Ammon's horn (tissue), 1 donor: ENCODE measurements at places on chromosomes 1 and 21.

DNA sequence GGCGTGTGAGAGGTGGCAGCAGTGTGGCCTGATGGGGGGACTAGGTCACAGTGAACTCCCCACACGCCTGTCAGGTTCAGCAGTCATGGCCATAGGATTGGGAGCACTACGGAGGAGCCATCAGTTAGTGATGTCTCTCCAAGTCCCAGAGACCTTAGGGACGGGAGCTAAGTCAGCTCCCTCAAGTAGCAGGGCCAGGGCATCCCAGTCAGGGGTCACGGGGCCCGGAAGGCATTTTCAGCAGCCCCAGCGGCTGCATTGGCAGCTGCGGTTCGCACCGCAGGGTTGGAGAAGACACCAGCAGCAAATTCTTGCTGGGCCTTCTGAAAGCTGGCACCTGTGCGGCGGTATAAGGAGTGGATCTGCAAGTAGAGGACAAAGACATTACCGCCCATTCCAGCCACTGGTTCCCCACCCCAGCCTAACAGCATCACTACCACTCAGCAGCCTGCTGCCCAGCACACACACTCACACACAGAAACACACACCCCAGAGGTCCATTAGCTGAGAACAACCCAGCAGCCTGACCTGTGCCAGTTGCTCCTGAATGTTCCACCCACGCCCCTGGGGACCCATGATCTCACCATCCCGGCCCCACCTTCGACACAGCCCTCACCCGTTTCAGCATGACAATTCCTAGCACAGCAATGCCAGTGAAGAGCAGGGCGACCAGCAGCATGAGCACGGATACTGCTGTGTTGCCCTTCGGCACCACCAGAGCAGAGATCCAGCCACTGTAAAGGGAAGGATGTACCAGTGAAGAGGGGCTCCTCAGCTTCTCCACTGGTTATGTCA, 972 bp upstream of the ENTREP3 start:
- no peak for DNase-seq

- DNase-seq = no peak
These were observed 19.9 kb downstream of the ERO1B start for GRCh38 chr1:236261898-236262297.

DNA sequence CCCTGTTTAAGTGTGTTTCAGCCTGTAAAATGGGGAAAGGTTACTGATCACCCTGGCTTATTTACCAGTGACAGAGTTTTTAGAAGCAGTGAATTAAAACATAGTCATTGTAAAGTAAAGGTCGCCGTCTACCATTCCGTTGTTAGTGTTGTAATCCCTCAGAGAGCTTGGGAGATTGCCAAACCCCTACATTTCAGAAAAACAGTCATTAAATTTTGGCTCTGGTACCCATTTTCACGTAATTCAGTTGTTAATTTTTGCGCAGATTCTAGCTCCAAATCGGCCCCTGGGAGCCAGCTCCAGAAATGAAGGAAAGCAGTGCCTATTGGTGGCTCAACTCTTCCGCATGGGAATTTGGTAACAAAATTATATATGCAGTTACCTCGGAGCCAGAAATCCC, 127.7 kb upstream of the AJAP1 start:
- no peak for DNase-seq

DNA sequence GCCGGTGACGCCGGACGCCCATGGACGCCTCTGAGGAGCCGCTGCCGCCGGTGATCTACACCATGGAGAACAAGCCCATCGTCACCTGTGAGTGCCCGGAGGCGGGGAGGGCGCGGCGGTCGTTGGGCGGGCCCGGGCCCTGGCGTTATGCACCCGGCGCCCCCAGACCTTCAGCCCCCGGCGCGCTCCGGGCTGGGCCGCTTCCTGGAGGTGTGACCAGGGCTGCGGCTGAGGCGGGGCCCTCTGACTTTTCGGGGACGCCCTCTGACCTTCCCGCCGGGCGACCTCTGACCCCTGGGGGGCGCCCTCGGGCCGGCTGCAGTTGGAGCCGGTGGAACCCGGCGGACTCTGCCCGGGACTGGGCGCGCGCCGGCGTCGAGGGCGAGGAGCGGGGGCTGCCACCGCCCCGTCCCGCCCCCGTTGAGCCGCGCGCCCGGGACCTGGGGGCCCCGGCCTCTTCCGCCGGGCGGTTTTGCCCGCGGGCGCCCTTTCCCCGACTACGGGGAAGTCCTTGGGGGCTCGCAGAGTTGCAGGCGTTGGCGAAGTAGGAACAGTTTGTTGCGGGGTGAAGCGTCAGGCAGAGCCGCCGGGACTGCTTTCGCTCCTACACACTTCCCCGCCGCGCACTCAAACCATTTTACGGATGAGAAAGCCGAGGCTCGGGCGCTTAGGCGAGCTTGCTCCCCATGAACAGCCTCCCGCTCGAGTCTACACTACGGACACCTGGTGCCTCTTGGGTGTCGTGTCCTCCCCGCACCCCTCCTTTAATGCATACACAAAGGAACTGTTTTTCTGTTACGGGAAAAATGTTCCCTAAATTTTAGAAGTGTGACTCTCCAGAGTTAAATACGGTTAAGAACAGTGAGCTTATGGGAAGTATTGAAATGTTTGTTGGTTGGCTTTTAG, 618 bp downstream of the TRAPPC10 start:
- DNase-seq = peak; percentile 49

GRCh38 chr21:34197561-34197960, 124.2 kb downstream of the MRPS6 start:
- DNase-seq = no peak

GRCh38 chr1:27542463-27543273, 52.7 kb upstream of the WASF2 start:
- DNase-seq = no peak

DNA sequence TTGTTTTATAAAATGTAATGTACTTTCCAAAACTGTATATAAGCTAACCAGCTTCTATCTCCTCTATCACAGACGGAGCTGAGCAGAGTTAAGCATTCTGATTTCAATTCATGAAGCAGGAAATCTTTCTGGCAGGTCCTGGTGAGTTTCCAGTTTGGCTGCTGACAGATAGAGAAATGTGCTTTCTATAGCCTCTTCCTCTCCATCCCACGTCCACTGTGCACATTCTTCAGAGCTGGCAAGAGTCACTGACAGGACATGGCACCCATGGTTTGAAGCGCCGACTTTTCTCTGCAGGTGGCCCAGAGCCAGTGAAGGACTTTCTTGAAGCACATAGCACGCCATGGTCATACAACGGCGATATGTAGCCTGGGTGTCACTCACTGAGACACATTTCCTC, 52.3 kb upstream of the POU2F1 start:
- no peak for DNase-seq

- DNase-seq = no peak
These were observed 2.1 kb upstream of the DENND2C start for GRCh38 chr1:114671939-114672275.

DNA sequence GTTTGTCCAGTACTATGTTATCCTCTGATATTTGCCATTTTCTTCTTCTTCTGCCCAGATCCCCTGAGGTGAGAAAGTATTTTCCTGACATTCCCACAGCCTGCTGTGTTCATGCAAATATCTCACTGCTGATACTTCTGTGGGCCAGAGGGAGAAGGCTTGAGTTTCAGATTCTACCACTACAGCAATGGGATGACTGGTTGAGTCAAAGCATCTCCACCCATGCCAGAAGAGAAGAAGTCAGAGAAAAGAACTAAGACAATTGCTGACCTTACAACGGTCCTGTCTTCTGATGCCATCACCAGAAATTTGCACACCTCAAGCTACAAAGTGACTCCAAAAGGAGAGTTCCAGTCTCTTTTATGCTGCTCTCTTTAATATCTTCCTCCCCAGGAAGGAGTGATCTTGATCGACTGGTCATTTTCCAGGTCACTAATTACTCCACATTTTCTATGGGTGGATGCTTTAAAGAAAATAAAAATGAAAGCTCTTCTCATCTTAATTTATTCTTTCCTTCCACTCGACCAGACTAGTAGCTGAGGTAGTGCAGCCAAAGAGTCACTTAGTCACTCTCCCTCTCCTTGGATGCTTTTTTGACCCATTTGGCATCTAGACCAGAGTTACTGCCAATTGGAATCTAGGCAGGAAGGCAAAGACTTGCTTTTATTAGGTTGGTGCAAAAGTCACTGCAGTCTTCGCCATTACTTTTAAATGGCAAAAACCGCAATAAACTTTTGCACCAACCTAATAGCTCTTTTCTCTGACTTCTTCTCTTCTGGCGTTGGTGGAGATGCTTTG, 195.1 kb downstream of the PTPRC start:
- no peak for DNase-seq

DNA sequence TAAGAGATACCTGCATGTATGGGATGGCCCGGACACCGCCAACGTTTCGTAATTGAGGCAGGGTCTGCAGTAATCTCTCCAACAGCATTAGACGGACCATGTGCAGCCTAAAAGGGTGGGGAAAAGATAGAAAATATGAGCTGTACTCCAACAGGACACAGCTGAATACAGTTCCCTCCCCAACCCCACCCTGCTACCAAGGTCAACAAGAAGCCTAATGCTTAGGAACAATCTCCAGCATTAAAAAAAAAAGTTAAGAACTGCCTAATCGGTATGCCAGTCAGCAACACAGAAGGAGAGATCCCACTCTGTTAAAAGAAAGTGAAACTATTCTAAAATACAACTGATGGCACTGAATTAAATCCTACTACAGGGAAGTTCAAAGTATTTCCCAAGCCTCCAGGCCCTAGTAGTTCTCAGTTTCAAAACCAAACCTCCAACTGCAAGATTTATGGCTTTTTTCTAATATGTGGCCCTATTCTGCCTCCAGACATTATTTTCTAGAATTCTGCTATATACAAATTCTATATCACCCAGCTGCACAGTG, 81.0 kb downstream of the UBR4 start:
- DNase-seq = no peak

DNA sequence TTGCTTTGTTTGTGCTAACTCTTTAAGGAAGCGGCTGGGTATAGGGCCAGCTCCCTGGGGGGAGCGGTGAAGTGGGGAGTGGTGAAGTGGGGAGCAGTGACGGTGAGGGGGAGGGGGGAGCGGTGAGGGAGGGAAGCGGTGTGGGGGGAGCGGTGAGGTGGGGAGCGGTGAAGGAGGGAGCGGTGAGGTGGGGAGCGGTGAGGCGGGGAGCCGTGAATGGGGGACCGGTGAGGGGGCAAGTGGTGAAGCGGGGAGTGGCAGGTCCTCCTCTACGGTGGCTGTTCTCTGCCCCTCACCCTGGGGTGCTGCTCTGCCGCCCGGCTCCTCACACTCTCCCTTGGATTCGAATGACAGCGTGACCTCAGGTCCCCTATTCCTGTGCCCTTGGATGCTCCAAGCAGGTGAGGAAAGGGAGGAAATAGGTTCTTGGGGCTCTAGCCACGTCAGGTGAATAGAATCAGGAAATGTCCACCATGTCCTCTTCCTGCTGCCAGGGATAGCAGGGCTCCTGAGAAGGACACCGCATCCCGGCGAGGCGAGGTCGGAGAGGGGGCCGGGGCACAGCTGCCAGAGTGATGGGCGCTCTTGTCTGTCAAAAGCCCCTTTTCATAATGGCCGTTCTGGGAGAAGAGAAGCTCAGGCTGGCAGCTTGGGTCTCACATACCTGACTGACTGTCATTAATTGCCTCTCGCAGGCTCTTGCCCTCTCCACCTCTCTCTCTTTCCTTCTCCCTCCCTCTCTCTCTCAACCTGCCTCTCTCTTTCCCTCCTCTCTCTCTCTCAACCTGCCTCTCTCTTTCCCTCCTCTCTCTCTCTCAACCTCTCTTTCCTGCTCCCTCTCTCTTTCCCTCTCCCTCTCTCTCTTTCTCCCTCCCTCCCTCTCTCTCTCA, 134.2 kb downstream of the PGBD5 start:
- no peak for DNase-seq

- no peak for DNase-seq
These were observed 1.3 kb downstream of the ST6GALNAC3 start for GRCh38 chr1:76075877-76076276.

- DNase-seq = no peak
These were observed 225.6 kb upstream of the MAP1LC3C start for GRCh38 chr1:242224461-242224860.

GRCh38 chr1:91559838-91560565, 59.4 kb downstream of the CDC7 start:
- no peak for DNase-seq

GRCh38 chr1:36301220-36301619, 4.9 kb upstream of the SH3D21 start:
- no peak for DNase-seq

DNA sequence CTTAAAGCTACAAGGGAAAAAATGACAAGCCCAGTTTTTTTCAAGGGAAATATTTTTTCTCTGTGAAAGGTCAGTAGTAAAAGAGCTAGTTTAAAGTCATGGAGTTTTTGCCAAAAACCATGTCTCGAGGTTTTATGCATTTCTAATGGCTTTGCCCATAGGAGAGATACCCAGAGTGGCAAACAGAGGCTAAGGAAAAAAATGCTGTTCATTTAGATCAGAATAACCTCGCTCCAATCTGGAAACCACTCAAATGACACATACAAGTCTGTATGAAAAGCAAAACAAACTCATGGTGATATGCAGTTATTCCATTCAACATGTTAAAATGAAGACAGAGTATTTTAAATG, 36.9 kb upstream of the EDEM3 start:
- DNase-seq = no peak

DNA sequence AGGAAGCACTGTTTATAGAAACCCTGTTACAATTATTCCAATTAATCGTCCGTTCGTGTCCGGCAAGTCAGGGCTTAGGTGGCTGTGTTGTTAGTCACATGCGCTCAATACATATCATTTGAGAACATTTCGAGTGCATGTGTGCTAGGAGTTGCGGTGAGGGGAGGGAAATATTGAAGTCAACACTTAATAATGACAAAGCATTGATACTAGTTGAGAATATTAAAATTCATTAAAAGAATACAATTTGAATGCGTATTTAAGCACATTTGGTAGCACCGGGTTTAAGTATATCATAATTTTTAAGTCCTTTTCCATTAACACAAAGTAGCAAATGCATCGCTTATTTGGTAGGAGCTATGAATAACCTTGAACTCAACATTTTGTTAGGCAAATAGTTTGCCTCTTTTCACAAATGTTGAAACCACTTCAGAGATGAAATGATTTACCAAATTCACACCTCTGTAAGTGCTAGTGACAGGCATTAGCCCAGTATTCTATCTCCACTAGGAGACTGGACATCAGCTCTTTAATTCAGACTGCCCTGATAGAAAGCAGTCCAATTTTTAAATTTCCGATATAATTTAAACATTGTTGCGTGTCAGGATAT, 1.1 kb upstream of the SERBP1 start:
- no peak for DNase-seq
